ENCODE measurements at places on chromosomes 5 and 9.

DNA sequence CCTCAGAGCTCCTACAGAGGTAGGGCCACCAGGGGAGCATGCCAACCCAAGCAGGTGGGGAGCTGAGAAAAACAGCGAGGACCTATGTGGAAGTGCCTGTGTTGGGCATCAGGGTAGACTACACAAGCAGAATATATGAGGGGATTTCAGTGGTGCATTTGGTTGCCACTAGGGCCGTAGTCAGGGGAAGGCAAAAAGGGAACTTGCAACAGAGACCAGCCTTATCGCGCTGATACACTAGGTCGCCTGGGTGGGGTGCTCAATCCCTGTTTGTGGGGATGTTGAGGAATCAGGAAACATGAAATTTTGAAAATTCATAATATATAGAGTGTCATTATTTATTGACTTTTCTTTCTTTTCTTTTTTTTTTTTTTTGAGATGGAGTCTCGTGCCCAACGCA lies 370.9 kb upstream of the PRR16 start:
- DNase-seq: no peak

DNA sequence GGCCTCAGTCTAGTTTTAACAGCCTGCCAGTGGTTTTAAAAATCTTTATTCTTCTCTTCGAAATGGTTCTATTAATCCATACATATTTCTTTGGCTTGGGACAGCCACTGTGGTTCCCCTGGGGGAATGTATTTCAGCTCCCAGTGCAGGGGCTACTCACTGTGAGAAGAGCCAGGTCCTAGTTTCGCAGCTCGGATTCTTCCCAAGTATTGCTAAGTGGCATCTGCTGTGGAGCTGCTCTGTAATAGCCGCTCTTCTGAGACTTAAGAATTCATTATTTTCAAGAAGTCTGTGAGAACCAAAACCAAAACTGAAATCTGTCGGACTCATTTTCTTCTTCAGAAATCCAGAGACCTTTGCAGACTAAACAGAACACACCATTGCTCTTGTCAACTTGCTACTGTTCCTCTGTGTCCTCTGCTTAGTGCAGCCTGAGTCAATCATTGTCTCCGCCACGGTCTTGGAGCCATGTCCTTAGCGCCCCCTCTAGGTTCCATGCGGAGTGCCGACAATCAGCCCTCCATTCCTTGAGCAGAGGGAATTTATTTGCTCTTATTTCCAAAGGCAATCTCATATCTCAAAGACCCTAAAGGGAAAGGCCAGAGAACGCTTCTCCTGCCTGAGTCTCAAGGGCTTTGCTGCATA lies 478.2 kb downstream of the SPATA31D1 start:
- DNase-seq: no peak

DNA sequence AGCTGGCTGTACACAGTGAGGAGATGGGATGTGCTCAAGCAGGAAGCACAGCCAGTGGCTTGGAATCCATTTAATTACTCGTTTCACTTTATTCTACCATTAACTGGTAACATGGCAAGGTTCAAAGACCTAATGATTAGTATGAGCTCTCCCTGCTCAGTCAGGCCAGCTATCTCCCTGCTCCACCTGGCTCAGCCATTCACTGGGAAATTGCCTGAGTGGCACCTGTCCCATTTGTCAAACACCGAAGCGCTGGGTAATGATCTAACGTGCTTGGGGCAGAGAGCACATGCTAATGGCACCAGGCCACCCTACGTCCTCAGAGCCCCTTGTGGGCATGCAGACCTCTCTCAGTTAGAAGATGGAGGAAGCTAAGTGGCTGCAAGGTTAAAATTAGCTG lies 162.2 kb downstream of the TTLL11 start:
- DNase-seq: no peak

- no peak for DNase-seq
Measured at GRCh38 chr5:41067714-41068568, 3.2 kb downstream of the MROH2B start.

DNA sequence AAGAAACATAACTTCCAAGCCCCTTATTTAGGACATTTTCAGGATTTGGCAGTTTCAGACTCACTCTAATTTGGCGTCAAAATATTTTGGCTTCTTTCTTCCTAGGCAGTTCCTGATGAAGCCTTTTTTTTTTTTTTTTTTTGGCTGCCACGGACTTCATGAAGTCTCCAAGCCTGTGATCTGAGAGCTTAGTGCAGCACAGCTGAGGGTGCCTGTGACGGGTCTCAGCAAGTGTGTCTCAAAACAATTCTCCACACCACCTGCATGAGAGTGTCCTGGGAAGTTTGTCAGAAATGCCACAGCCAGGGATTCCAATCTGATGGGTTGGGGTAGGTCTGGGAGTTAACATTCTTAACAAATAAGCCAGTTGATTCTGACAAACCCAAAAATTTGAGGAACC lies 6.0 kb upstream of the ESM1 start:
- no peak for DNase-seq

- DNase-seq: no peak
Measured at GRCh38 chr5:39116344-39117170, 42.4 kb upstream of the RICTOR start.

- DNase-seq: no peak
Measured at GRCh38 chr9:133677126-133678010, 41.2 kb downstream of the DBH start.

GRCh38 chr5:78317515-78317914 lies 23.0 kb upstream of the AP3B1 start:
- no peak for DNase-seq

DNA sequence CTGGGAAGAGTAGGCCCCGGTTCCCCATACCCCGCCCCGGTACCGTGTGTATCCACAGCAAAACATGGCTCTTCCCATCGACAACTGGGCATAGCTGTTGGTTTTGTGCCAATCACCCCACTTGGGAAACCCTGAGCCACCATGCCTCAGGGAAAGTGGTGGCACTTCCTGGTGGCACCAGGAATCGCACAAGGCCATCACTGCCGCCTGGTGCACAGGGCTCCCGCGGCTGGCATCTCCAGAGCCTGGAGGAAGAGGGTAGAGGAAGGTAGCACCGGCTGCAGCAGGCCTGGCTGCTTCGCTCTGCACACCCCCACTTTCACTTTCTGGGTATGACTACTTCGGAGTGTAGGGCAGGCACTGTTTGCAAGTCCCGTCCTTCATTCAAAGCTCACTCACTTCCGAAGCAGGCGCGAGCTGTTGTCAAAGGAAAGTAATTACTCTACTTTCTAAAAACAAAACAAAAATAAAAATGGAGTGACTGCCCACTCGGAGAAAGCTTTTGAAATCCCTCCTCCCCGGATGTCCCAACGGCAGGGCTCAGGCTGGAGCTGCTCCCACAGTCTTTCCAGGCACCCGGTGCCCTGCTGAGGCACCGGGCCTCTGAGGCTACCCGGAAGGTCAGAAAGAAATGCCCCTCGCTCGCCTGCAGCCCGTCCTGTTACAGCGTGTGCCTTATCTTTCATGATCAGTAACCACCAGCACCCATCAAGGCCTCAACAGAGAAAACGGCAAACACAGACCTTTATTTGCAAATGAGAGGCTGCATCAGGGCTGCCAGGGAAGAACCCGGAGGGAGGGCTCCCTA lies 2.0 kb downstream of the BRD3 start:
- peak; percentile 46 for DNase-seq

DNA sequence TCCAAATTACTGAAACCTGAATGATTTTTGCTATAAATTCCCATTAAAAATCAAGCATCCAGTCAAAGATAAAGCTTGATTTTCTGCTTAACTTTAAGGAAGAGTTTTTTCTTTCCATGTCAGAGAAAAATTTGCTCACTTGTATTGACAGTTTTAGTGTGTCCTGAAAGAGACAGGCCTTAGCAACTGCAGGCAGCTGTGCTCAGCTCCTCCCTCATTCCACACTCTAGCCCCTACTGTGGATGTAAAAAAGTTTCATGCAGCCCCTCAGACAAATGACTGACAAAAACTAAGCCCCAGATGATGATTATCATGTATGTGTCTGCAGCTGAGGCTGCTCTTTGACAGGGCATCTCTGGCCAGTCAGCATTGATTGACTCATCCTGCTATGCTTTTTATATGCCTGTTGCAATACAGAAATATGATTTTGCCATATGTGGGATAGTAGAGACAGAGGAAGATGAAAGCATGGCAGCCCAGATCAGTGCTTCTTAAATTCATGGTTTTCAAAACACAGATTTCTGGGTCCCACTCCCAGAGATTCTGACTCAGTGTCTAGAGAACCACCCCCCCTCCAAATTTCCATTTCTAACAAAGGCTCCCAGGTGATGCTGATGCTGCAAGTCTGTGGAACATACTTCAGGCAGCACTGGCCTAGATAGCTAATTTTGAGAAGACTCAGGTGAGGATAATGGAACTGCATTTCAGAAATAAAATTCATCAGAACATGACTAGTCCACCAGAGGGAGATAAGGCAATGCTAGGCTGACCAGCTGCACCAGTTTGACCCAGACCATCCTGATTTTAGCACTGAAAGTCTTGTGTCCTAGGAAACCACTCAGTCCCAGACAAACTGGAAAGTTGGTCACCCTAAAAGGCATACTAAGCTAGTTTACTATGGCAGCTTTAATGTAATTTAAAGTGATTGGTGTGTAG lies 298.7 kb upstream of the KCNN2 start:
- DNase-seq: no peak

DNA sequence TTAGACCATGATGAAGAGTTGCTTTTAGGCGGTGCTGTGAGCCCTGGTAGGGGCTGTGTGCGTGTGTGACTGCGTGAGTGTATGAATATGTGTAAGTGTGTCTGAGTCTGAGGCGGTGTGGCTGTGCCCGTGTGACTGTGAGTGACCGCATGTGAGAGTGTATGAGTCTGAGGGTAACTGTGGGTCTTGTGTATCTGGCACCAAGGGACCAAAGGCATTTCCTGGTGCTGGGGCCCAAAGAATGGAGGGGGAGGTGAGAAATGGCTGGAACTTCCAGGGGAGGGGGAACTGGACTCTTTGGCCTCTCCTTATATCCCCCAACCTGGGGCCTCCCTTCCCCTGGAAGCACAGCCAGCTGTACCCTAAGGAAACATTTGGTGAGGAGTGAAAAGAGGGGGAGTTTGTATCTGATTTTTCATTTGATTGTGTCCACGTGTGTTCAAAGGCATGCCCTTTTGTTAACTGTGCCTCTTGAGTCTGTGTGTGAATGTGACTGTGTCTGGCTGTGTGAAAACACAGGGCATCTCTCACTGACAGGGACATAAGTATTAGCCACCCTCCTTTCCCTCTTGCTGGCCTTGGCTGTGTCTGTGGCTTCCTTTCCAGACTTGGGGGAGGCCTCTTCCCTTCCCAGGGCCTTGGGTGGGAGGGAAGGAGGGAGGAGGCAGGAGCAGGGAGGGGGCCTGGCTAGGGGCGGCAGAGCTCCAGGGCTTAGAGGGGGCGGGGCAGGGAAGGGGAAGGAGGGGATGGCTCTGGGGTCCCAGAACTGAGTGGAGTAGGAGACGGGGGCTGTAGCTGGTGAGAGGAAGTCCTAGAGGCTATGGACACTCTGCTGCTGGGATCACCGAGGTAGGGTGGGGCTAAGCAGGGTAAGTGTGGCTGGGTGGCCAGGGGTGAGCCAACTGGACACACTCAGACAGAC lies 1.4 kb downstream of the IL11RA start:
- DNase-seq: no peak

DNA sequence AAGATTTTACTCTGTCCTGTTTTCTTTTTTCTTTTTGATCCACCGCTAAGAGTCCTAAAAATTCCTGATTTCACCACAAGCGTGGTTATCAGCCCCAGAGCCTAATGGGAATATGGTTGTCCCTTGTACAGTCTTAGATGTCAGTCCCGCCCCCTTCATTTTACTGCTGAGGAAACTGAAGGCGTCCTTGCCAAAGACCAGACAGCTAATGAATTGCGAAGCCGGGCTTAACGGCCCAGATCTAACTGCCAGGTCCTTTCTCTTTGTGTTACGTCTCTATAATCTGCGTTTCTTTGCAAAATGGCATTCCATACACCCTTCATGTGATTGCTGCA lies 497 bp downstream of the NSA2 start:
- DNase-seq: no peak

- no peak for DNase-seq
Measured at GRCh38 chr9:617445-618085, 223.9 kb upstream of the DMRT1 start.

- no peak for DNase-seq
Measured at GRCh38 chr9:116713271-116713670, 26.2 kb downstream of the TRIM32 start.

- no peak for DNase-seq
Measured at GRCh38 chr9:95093586-95093985, 223.9 kb downstream of the FANCC start.

DNA sequence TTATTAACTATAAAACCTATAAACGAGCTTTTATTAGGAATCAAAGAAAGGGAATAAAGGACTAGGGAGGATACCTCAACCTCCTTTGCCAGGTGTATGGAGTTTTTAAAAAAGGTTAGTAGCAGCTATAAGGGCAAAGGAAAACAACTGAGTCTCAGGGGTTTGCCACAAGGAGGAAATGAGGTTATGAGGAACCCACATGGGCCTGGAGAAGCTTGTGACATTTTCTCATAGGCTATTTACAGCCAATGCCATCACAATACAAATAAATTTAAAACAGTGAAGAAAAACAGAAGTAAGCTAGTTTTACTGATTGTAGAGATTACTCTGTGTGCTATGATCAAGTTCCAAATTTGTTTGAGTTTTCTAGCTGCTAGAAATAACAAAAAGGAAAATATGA lies 92.6 kb downstream of the CDKN2A start:
- no peak for DNase-seq

DNA sequence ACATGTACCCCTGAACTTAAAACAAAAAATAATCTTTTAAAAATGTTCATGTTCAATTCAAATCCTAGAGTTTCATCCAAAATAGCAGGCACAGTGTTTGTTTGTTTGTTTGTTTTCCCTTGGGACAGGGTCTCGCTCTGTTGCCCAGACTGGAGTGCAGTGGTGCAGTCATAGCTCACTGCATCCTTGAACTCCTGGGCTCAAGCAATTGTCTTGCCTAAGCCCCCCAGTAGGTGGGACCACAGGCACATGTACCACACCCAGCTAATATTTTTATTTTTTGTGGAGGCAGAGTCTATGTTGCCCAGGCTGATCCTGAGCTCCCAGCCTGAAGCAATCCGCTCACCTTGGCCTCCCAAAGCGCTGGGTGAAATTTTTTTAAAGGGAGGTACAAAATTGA lies 5.0 kb upstream of the POLR1E start:
- DNase-seq: no peak

GRCh38 chr5:157312492-157312891 lies 46.6 kb downstream of the CYFIP2 start:
- DNase-seq: peak; percentile 22

DNA sequence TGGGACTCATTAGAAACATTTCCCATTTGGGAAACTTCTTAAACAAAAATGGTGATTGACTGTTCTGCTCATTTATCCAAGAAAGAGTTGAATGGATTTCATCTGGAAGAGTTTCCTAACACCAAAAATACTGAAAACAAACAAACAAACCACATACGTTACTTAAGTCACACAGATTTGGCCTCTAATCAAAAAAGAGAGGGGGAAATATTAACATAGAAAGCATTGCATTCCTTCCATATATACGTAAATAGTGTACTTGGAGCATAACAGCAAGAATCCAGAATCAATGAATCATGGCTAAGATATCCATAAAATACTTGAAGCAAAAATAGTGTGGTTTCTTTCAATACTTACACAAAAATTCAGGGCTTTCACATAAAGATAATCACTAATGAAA lies 189.8 kb upstream of the MAP3K1 start:
- no peak for DNase-seq

GRCh38 chr9:125137200-125137599 lies 6.1 kb downstream of the SCAI start:
- no peak for DNase-seq

- no peak for DNase-seq
Measured at GRCh38 chr5:22329683-22330082, 523.5 kb downstream of the CDH12 start.

- DNase-seq: no peak
Measured at GRCh38 chr5:39570403-39571027, 145.7 kb upstream of the DAB2 start.

- no peak for DNase-seq
Measured at GRCh38 chr5:141870228-141870627, 8.0 kb downstream of the PCDH1 start.
